ENCODE measurements at places on chromosomes 5 and 9. TPM values are rescaled to one million over a fixed set of nuclear protein-coding genes. Genes with fewer than 3 reads are reported as not detected.
A peak's percentile ranks its signal among the peaks of the same experiment; 100 is the strongest.

- DNase-seq: peak; percentile 23
These were observed 58.2 kb upstream of the DPYSL3 start for GRCh38 chr5:147567917-147568598.

DNA sequence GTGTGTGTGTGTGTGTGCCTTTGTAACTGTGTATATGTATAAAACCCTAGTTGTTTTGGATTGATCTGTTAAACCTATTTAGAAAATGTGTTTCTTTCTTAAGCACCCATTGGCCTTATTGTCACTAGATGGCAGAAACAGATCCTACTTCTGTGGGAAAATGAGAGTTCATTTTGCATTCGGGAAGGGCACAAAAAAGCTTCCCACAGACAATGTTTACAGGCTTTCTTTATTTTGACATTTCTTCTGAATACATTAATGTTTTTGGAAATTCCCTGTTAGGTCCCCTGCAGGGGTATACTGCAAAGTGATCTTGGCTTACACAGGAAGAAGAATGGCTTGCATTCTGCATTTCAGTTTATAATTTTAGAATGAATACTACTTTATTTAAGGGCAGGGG, 481.8 kb upstream of the ARRDC3 start:
- DNase-seq: no peak

- DNase-seq: no peak
These were observed 61.4 kb downstream of the TSSK1B start for GRCh38 chr5:113373426-113373825.

- DNase-seq: no peak
These were observed 14.5 kb upstream of the SLC2A6 start for GRCh38 chr9:133493428-133493827.

DNA sequence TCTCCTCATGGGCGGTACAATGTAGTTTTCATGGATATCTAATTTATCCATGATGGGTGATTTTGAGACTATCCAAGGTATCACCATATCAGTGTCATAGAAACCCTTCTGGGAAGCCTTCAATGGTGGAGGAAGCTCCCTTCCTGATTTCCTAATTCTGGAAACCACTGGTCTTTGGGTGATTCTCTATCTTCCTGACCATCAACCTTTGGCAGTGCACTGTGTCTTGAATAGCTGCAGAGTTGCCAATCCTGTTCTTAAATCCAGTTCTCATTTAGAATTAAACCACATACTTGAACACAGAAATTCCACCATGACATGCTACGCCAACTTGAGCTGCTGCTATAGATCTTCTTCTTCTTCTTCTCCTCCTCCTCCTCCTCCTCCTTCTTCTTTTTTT, 161.7 kb upstream of the KLF9 start:
- DNase-seq: no peak

DNA sequence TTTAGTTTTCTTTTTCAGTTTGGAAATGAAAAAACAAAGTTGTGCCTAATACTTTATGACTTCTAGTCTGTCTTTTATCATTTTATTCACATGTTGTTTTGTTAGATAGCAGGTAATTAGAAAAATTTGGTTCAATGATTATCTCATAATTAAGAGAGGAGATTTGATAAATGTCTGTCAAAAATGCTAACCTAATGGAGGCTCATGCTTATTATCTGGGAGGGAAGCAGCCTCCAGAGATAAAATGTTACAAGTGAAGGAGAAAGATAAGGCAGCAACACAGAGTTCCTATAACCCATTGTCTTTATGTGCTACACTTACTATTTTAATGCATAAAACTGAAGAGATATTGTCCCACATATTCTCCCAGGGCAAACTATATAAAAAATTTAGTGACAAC, 53.5 kb downstream of the SLC27A6 start:
- DNase-seq: no peak

- DNase-seq: no peak
These were observed 30.8 kb downstream of the LCP2 start for GRCh38 chr5:170266570-170267381.

- no peak for DNase-seq
These were observed 1709.6 kb upstream of the WWC1 start for GRCh38 chr5:166581826-166582225.

DNA sequence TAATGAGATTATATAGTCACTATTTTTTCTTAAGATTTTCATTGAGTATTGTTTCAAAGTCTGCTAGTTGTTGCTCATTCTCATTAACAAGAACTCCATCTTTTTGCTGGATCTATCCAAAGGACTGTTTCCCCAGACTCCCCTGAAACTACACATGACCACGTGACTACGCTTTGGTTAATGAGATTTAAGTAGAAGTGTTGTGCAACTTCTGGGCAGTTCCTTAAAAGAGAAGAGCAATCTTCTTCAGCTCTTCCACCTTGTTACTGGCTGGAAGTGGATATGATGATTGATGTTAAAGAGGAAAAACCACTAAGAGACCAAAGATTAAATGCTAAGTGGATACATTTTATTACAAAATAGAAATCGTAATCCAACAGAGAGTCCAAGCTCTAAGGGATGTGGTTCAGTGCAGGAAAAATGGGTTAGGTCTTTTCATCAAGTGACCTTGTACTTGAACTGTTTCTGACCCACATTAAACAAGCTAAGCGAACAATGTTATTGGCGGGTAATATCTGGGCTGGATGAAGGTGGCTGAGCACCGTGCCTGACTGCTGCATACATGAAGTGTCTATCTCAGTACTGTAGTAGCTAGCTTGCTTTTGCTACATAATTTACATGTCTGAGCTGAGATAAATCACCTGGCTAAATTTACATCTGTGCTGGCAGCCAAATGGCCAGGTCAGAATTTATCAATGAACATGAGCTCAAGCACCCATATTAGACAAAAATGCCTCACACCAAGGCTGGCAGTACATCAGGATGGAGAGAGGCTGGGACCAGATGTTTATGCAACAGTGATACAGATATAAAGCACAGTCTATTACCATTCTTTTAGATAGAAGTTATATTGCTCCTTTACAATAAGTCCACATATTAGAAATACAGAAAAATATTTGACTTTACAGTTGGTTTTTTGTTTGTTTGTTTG, 7.5 kb upstream of the CTNNAL1 start:
- no peak for DNase-seq

DNA sequence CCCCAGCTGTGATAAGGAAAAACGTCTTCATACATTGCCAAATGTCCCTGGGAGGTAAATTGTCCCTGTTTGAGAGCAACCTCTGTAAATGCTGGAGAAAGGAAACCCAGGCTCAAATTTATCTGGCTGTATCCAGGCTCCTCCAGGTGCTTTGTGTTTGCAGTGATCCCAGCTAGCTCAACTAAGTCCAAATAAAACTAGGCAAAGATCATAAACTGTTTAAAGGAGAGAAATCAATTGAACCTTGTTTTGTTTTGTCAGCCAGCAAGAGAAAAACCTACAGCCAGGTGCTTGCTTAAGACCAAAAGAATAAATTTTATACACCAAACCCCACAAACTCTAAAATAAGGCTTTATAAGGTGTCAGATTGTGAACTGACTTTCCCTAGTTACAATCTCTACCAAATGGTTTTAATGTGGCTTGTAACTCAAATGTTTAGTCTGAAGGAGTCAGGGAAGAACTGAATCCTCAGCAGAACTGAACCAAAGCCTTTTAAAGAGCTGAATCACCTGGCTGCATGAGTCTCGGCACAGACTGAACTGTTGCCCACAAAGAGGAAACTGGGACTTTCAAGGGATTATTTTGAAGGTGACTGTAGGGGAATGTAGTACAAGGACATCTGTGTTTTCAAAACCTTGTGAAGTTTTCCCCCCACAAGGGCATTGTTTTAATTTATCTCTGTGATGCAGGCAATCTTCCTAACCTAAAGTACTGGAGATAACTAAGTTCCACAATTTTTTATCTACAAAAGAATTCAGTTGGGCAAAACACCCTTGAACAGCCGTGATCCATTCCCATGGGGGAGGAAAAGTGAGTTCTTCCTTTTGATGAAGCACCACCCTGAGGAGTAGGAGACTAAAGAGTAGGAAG, 201.7 kb upstream of the TARS1 start:
- no peak for DNase-seq

- DNase-seq: no peak
These were observed 170.6 kb downstream of the MCTP1 start for GRCh38 chr5:95114305-95114704.

- peak; percentile 39 for DNase-seq
These were observed 1.0 kb upstream of the IL12B start for GRCh38 chr5:159331093-159331973.

NMUR2 gene
- total RNA-seq: 20.6 TPM

KIF4B gene
- total RNA-seq: not detected

SLC31A1 gene
- 13.4 TPM for total RNA-seq

ANKRD34B gene
- not detected for total RNA-seq

SLC31A2 gene
- total RNA-seq: 3.4 TPM

DIPK1B gene
- total RNA-seq: not detected

Measured in HT-29 (cell line).